ENCODE measurements at places on chromosomes 16 and 17. TPM values are rescaled to one million over a fixed set of nuclear protein-coding genes. Genes with fewer than 3 reads are reported as not detected.

- DNase-seq, result peak; percentile 74
Observed at GRCh38 chr17:18039535-18040260, 490 bp downstream of the GID4 start.

DNA sequence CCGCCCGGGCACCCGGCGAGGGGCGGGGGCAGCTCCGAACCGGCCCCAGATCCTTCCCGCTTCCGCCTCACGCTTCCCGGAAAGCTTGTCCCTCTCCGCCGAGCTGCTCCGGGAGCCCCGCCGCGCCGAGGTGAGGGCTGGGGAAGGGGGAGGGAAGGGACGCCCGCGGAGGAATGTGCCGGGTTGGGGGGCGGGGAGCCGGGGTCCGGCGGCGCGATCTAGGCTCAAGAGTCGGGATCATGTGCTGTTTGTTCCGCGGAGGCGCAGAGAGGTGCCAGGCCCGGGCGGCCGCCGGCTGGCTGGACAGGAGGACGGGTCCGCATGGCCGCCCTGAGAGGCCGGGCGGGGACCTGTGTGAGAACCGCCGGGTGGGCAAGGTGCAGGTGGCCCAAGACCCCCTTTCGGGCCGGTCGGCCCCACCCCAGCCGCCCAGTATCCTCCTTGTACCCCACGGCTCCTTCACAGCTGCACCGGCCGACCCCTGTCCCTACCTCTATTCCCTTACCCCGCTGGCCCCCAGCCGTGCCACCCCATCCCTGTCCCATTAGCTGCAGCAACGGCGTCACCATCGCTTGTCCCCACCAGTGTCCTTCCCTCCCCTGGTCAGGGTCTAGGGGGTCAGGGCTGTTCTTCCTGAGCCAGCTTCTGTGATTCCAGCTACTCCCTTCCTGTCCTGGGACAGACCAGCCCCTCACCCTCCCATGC is 429 bp downstream of the KIF1C start:
- peak; percentile 83 for DNase-seq

GRCh38 chr17:38701504-38702165 is 3.4 kb upstream of the MLLT6 start:
- no peak for DNase-seq

GRCh38 chr17:81999587-81999975 is 22.2 kb downstream of the ASPSCR1 start:
- no peak for DNase-seq

DNA sequence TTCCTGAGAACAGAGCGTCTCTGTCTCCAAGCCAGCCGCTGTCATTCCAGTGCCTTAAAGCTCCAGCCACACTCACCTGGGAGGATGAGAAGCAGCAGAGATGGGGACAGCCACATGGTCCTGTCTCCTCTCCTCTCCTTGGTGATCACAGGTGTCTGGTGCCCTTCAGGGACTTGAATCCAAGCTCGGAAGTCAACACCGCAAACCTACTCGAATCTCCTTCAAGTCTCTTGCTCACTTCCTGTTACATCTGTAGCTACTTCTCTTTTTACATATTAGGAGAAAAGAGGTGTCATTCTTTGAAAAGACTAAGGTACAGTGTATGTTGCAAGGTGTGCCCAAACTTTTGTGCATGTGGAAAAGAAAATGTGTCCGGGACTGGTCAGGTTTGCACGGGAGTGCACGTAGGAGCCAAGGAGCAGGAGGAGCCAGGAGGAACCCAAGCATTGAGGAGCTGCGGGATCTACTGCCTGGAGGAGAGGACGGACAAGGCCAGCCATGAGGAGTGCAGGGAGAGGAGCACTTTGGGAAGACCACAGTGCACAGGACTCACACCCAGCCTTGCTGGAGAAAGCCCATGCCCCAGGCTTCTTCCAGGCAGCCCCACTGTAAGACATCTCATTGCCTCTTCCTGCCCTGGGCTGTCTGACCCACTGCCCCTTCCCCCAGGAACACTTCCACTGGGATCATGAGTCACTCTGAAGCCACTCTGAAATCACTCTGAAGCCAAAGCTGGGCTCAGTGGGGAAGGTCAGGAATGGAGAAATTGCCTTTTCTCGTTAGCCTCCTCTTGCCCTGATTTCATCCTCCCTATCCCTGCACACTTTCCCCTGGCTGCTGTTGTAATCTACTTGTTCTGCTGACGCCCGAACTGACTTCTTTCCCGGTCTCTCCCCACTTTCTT is at the start of gene CD300LD:
Gene CD300LD, minus strand, starts transcription at position 197 of the 904 bp plus-strand sequence. Its CDS starts 81 bp downstream, at position 116.
- no peak for DNase-seq

- DNase-seq, result no peak
Observed at GRCh38 chr17:8744086-8744785, 400 bp downstream of the CCDC42 start.

GRCh38 chr16:35365675-35366074 is 1906.3 kb downstream of the TP53TG3F start:
- no peak for DNase-seq

- DNase-seq, result peak; percentile 82
Observed at GRCh38 chr16:69861292-69862030, 89.7 kb upstream of the CLEC18A start.

DNA sequence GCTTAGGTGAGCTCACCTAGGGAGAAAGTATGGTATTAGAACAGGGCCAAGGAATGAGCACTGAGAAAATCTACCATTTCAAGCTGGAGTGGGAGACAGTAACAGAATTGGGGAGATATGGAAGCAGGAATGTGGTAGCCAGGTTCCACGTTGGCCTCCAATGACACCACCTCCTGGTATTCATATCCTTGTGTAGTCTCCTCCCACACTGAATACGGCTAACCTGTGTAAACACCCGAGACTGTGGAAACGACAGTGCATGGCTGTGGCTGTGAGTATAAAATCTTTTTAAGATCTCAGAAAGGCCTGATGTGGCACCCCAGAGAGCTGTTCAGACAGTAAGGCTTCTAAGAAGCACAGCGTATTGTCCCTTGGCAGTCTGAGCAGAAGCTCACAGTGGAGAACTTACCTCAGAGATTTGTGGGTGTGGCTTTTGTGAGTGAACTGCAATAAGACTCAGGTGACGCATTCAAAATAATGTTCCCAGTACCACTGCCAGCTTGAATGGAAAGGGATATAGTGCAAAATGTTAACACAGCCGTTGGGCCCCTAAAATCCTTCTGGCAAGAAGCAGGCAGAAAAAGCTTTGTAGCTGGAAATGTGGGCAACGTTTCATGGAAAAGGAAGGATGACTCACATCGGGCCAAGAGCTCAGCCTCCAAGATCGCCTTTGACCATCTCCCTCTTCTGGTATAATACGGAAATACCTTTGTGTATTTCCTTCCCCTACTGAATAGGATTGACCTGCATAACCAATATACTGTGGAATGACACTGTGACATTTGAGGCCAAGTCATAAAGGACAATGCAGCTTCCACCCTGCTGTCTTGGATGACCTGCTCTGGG is 14.4 kb downstream of the SDR42E1 start:
- DNase-seq, result no peak

The NKD1 gene
- total RNA-seq, result 6.7 TPM

The SOST gene
- not detected for total RNA-seq

The RBFOX1 gene
- not detected for total RNA-seq

The SLC6A4 gene
- 0.36 TPM for total RNA-seq

The OTOP3 gene
- total RNA-seq, result not detected

All from sigmoid colon (tissue), 7 donors.